NCI-H1417 treated with DMSO at 0.1 percent for 48 hours (cell line): ENCODE measurements at places on chromosomes 6 and 20.

DNA sequence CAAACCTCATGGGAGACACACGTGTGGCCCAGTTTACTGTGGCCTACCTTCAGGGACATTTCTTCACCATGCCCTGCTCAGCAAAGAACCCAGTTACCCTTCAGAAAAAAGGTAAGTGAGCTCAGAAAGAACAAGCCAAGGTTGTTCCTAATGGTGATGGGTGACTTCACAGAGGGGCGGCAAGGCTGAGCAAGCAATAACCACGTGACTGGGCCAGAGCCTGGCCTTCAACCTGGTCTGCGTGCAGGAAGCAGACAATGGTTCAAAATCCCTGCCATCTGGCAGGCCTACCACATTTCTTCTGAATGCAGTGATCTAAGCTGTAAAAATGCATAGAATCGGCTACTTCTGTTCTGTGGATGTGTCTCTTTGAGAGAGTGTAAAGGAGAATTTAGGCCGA lies 115.5 kb upstream of the CST7 start:
- no peak for DNase-seq

GRCh38 chr20:4793183-4793582 lies 71.5 kb downstream of the PRND start:
- DNase-seq = no peak

GRCh38 chr6:135008072-135008940 lies 46.3 kb downstream of the HBS1L start:
- no peak for DNase-seq

DNA sequence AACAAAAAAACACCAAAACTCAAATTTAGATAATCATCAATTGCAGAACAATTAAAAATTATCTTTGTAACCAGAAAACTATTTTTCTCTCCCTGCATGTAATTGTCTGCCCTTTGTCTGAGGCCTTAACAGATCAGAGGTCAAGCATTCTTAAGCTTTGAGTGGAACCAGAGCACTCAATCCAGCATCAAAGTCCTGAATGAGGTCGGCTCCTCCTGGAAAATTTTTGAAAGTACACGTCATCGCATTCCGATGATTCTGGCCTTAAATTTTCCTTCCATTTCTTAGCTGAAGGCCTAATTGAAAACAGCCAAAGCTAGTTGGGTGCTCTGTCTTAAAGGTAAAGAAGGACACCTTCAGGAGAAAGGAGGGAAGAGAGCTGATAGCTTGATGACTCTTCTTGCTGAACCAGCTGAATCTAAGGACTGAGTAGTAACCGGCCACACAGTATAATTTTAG lies 510.2 kb upstream of the SULF2 start:
- no peak for DNase-seq

GRCh38 chr6:96234444-96234843 lies 218.7 kb downstream of the FUT9 start:
- DNase-seq = no peak

- DNase-seq = no peak
Measured at GRCh38 chr20:20017844-20018185, 653 bp downstream of the NAA20 start.

DNA sequence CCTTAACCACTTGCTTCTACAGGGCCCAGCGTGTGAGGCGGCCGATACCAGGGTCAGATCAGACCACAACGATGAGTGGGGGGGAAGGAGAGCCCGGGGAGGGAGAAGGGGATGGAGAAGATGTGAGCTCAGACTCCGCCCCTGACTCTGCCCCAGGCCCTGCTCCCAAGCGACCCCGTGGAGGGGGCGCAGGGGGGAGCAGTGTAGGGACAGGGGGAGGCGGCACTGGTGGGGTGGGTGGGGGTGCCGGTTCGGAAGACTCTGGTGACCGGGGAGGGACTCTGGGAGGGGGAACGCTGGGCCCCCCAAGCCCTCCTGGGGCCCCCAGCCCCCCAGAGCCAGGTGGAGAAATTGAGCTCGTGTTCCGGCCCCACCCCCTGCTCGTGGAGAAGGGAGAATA lies 2.8 kb downstream of the RING1 start:
- no peak for DNase-seq
